ENCODE measurements at places on chromosomes 11 and 22.

DNA sequence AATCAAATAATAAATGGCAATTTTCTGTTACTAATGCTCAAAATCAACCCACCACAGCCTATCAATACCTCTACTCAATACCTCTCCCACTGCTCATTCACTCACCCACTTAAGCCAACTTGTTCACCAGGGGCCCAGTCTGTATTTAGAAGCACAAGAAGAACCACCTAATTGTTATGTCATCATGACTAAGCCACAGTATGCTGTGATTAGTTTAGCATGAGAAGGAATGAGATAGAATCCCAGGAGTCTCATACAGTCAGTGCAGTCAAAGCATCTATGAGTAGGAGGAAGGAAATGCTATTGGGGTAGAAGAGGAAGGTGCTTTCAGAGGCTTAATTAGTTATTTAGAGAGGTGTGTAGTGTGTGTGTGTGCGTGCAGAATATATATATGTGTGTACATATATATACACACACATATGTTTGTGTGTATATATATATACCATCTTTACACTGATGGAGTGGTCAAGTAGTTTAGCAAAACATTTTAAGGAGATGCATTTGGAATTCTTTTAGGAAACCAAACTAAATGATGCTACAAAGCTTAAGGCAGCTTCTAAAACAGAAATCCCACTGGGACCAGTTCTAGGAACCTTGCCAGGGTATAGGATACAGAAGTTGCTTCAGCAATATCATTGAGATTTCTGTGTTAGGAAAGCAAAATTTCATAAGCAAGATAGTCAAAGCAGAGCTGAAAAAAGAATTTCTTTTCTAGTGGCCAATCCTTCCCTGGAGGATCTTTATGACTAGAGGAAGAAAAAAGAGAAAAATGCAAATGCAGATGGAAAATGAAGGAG is 27.5 kb downstream of the KCNA4 start:
- DNase-seq = no peak

GRCh38 chr22:30296324-30296723 is 7.0 kb upstream of the CASTOR1 start:
- DNase-seq = no peak

DNA sequence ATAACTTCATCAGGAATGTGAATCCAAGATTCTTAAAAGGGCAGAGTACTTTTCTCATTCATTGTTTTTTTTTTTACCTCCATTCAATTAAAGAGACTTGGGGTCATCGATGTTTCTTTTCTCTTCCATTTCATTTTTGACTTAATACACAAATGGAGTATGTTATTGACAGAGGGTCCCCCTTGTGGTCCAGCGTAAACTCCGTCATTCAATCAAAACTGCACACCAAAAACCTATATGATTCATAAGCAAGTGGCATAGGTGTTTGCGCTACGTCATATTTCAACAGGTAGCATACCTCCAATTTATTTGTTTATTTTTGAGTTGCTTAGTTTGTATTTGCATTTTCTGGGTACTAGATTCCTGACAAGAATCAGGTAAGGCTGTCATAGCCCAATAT is 12.7 kb upstream of the FOLH1 start:
- no peak for DNase-seq

DNA sequence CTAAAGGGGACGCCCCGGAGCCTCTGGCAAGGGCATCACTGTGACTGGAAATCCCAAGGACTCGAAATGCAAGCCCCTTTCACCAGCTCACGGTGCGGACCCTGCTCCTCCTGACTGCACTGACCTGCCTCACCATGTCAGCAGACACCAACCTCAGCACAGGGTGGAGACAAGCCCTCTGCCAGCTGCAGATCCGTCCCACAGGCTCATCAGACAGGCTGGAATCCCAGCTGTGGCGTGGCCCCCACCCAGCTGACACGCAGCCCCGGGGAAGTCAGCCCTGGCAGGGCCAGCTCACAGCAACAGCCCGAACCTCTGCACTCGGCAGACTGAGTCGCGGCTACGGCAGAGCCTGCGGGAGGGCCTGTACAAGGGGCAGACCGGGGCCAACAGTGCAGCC is 36.8 kb downstream of the BRD1 start:
- DNase-seq = no peak
